ENCODE measurements at places on chromosomes 5 and 9. TPM values are rescaled to one million over a fixed set of nuclear protein-coding genes. Genes with fewer than 3 reads are reported as not detected.

Gene LCN2
- total RNA-seq = not detected

Gene NMRK1
- total RNA-seq = 8.5 TPM

Gene ARID3C
- total RNA-seq = 0.31 TPM

Gene GPRIN1
- total RNA-seq = 1.5 TPM

Gene GPR150
- 0.34 TPM for total RNA-seq

Gene FGF18
- total RNA-seq = 0.28 TPM

DNA sequence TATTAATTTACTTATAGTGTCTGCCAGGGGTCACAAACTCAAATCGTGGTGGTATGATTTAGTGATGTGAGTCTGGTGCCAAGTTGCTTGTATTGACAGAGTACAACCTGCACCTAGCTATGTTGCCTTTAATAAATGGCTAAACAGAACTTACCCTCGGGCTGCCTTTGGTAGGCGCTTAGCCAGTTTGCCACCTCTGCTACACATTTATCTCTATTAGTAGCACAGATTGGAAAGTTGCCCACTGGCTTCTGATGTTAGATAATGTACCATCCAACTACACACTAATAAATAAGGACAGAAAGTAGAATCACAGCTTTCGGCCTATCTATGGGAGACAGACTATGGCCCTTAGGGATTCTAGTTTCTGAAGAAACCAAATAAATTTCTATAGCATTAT, 368.4 kb downstream of the MAN2A1 start:
- H3K27ac ChIP-seq = no peak overlapping the region
- peaks cover 27% of the 10 kb centered on the region for H3K4me1 ChIP-seq

DNA sequence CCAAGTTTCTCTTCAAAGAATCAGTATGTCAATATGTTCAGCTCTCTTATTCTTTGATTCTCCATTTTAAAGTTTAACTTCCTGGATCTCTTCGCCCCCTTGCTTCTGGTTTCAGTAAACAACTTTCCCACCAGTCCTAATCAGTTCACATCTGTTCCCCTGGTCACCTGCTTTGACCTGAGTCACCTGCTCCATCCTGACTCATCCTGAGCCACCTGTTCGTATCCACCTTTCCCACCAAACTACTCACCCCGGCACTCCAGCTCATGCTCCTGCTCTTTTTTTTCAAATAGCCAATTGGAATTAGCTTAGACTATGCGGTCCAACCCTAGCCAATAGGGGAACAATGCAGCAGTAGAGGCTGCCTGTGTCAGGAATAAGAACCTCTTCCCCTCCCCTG, 23.6 kb upstream of the CSF1R start:
- no peaks in the 10 kb centered on the region for H3K36me3 ChIP-seq
- H3K27ac ChIP-seq = no peak overlapping the region
- no peak for DNase-seq
- no peaks in the 10 kb centered on the region for H3K27me3 ChIP-seq
- no peaks in the 10 kb centered on the region for H3K4me1 ChIP-seq
- no peak overlapping the region for H3K4me3 ChIP-seq

DNA sequence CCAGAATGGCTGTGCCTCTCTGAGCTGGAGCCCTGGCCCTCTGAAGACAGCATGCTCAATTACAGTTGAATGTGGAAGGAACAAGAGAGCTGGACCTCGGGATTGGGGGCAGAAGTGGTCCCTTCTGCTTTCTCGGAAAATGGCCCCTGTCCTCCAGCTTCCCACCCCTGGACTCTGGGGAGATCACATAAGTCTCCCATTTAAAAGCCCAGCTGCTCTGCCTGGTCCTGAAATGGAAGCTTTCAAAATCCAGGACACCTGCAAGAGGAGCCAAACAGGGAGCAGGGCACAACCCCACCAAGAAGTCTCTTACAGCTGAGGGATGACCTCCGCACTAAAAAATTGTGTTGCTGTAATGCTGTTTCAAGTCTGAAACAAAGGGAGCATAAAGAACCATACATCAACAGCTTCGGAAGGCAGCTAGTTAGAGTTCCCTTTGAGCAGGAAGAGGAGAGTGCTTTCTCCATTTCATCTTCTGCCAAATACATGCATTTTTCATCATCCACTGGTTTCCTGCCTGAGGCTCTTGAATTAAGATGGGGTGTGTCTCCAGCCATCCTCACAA, 48.2 kb downstream of the TGFBI start:
- no peak overlapping the region for H3K4me3 ChIP-seq
- no peak for DNase-seq
- peaks cover 2% of the 10 kb centered on the region for H3K36me3 ChIP-seq
- H3K27ac ChIP-seq = no peak overlapping the region
- peaks cover 51% of the 10 kb centered on the region for H3K27me3 ChIP-seq
- peaks cover 7% of the 10 kb centered on the region for H3K4me1 ChIP-seq

- peaks cover 3% of the 10 kb centered on the region for H3K27me3 ChIP-seq
- H3K4me1 ChIP-seq = peaks cover 5% of the 10 kb centered on the region
- no peaks in the 10 kb centered on the region for H3K36me3 ChIP-seq
- DNase-seq = no peak
- no peak overlapping the region for H3K27ac ChIP-seq
- no peak overlapping the region for H3K4me3 ChIP-seq
Observed at GRCh38 chr9:123347289-123348060, 8.5 kb upstream of the CRB2 start.

DNA sequence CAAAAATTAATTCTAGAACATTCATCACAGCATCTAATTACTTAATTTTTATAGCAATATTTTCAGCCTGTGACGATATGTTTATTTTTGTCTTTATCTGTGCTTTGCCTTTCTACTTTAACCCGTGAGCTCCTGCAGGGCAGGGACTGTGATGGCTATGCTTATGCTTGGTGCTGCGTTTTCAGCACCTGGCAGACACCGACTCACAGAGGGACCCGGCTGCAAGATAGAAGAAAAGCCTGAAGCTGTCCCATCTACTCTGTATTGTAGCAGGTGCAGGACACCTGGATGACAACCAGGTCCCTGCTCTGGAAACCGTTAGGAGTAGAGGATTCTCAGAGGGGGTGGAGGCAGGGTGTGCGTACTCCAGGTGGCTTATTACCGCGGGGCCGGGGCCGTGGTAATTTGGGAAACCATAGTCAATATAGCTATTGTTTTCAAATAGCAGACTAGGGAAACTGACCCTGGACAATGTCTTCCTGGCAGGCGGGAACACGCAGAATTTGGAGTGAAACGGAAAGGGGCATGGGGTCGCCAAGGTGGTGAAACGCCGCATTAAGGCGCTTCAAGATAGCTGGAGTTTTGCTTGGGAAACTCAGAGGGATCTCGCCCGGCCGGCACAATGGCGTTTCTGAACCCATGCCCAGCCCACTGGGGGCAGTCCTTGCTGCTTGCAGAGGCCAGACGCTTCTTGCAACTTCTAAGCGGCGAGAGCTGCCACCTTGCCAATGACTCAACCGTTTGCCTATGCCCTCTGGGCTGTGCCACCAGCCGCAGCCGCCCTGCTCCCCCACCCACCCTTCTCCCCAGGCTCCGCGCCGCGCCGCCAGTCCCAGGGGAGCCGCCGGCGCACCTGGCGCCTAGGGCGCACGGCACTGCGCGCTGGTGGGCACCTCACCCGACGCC, 140.1 kb upstream of the PALM2AKAP2 start:
- H3K36me3 ChIP-seq = no peaks in the 10 kb centered on the region
- peaks cover 51% of the 10 kb centered on the region for H3K27me3 ChIP-seq
- DNase-seq = no peak
- no peak overlapping the region for H3K27ac ChIP-seq
- no peak overlapping the region for H3K4me3 ChIP-seq

- no peaks in the 10 kb centered on the region for H3K4me1 ChIP-seq
- H3K4me3 ChIP-seq = no peak overlapping the region
Observed at GRCh38 chr5:7245121-7245651, 150.8 kb upstream of the ADCY2 start.

- no peak overlapping the region for H3K27ac ChIP-seq
- H3K4me1 ChIP-seq = peaks cover 4% of the 10 kb centered on the region
- no peaks in the 10 kb centered on the region for H3K36me3 ChIP-seq
- peaks cover 38% of the 10 kb centered on the region for H3K27me3 ChIP-seq
- DNase-seq = peak; percentile 43
- H3K4me3 ChIP-seq = no peak overlapping the region
Observed at GRCh38 chr5:172450861-172451695, 3.2 kb downstream of the SH3PXD2B start.

GRCh38 chr9:112331674-112331952, 1.8 kb downstream of the PTBP3 start:
- no peak for DNase-seq
- H3K4me3 ChIP-seq = peak overlapping the region; percentile 96
- H3K4me1 ChIP-seq = peaks cover 36% of the 10 kb centered on the region
- H3K36me3 ChIP-seq = peaks cover 11% of the 10 kb centered on the region
- peak overlapping the region; percentile 95 for H3K27ac ChIP-seq
- H3K27me3 ChIP-seq = no peaks in the 10 kb centered on the region

- no peak for DNase-seq
- H3K27ac ChIP-seq = no peak overlapping the region
- no peak overlapping the region for H3K4me3 ChIP-seq
- H3K4me1 ChIP-seq = no peaks in the 10 kb centered on the region
- no peaks in the 10 kb centered on the region for H3K36me3 ChIP-seq
Observed at GRCh38 chr5:43851741-43852140, 248.8 kb downstream of the NNT start.

- DNase-seq = no peak
- peaks cover 83% of the 10 kb centered on the region for H3K27me3 ChIP-seq
- H3K27ac ChIP-seq = no peak overlapping the region
- peaks cover 10% of the 10 kb centered on the region for H3K36me3 ChIP-seq
- peak overlapping the region; percentile 68 for H3K4me3 ChIP-seq
Observed at GRCh38 chr5:113487416-113487780, 855 bp downstream of the MCC start.

GRCh38 chr5:43041669-43042175, 1.6 kb upstream of the ANXA2R start:
- H3K36me3 ChIP-seq = peaks cover 10% of the 10 kb centered on the region
- H3K27ac ChIP-seq = peak overlapping the region; percentile 98
- DNase-seq = peak; percentile 76
- H3K4me3 ChIP-seq = peak overlapping the region; percentile 92

DNA sequence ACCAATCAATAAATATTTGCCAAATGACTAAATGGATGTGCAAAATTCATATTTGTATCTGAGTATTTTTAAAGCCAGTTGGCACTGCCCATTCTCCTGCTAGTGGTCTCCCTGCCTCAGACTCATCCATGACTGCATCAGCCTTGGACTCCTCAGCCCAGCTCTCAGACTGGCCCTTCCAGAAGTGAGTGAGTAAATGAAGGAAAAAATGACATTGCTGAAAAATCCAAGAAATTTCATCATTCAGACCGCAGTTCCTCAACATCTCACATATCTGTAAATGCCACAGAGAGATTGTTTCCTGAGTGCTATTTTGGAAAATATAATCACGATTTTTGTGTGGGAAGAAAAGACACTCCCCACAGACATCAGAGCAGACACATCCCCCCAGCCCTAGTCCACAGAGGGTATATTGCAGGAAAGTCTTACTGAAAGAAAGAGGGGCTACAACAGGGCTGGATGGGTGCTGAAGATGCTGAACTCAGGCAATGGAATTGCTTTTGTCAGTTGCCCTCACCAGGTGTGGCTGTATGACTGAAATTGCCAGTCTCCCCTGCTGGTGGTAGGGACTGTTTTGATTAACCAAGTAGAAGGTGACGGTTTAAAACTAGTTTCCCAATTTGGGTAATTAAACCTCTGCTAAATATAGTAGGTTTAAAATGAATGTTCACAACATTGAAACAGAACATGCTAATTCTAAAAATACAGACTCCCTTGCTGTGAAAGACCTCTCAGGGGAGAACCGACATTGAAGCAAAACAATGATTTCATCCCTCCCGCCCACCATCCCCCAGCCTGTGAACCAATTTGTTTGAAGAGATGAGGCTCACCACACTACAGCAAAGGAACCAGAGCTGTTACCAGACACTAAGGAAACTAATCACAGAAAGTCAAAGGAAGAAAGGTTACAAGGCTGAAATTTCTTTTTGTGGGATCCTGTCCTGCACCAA, 158.8 kb downstream of the DEPDC1B start:
- peaks cover 4% of the 10 kb centered on the region for H3K27me3 ChIP-seq
- H3K27ac ChIP-seq = no peak overlapping the region
- DNase-seq = no peak
- H3K4me3 ChIP-seq = no peak overlapping the region
- peaks cover 24% of the 10 kb centered on the region for H3K4me1 ChIP-seq
- H3K36me3 ChIP-seq = no peaks in the 10 kb centered on the region

DNA sequence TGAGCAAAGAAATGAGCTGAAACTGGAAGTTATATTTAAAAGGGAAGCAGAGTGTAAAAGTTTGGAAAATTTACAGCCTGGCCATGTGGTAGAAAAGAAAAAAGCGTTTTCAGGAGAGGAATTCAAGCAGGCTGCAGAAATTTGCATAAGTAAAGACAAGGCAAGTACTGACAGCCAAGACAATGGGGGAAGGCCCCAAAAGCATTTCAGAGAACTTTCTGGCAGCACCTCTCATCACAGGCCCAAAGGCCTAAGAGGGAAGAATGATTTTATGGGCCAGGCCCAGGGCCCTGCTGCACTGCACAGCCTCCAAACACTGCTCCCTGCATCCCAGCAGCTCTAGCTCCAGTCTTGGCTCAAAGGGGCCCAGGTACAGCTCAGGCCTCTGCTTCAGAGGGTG, 169.7 kb downstream of the GLIS3 start:
- no peak for DNase-seq
- no peak overlapping the region for H3K27ac ChIP-seq
- no peaks in the 10 kb centered on the region for H3K27me3 ChIP-seq

GRCh38 chr9:116316246-116316645, 162.7 kb downstream of the PAPPA start:
- no peak overlapping the region for H3K4me3 ChIP-seq
- H3K27ac ChIP-seq = no peak overlapping the region
- DNase-seq = no peak
- no peaks in the 10 kb centered on the region for H3K36me3 ChIP-seq
- no peaks in the 10 kb centered on the region for H3K4me1 ChIP-seq
- no peaks in the 10 kb centered on the region for H3K27me3 ChIP-seq

GRCh38 chr5:89213573-89213972, 330.6 kb upstream of the MEF2C start:
- peaks cover 2% of the 10 kb centered on the region for H3K4me1 ChIP-seq
- no peaks in the 10 kb centered on the region for H3K36me3 ChIP-seq
- H3K27ac ChIP-seq = no peak overlapping the region

GRCh38 chr9:109780453-109781033, 545 bp downstream of the PALM2AKAP2 start:
- peaks cover 34% of the 10 kb centered on the region for H3K27me3 ChIP-seq
- no peak overlapping the region for H3K4me3 ChIP-seq
- no peak overlapping the region for H3K27ac ChIP-seq
- H3K36me3 ChIP-seq = no peaks in the 10 kb centered on the region

- peaks cover 47% of the 10 kb centered on the region for H3K4me1 ChIP-seq
- no peaks in the 10 kb centered on the region for H3K27me3 ChIP-seq
- H3K27ac ChIP-seq = peak overlapping the region; percentile 95
- peak; percentile 10 for DNase-seq
- peak overlapping the region; percentile 35 for H3K4me3 ChIP-seq
- peaks cover 17% of the 10 kb centered on the region for H3K36me3 ChIP-seq
Observed at GRCh38 chr9:19998823-19999455, 210.1 kb upstream of the SLC24A2 start.

DNA sequence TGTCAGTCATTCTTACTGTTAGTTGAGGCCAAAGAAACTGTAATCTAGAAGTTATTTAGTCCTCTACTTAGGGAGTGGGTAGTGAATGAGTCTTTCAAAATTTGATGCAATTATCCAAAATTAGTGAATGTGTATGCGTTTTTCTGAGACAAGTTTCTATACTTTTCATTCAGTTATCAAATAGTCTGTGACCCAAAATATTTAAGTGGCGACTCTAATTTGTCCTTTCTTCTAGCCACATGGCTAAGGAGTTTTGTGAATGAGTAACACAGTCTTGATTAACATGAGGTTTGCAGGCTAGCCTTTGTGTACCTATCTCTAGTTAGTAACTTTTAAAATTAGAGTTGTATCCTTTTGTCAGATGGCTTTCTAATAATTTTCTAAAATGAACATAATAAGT, 45.6 kb downstream of the COMMD10 start:
- H3K36me3 ChIP-seq = peaks cover 16% of the 10 kb centered on the region
- no peak for DNase-seq
- no peak overlapping the region for H3K27ac ChIP-seq
- H3K27me3 ChIP-seq = no peaks in the 10 kb centered on the region
- no peak overlapping the region for H3K4me3 ChIP-seq
